Right forelimb (tissue), 1 donor: ENCODE measurements at places on chromosomes 12 and 14.

GRCh38 chr14:70366911-70367310 lies 7.4 kb upstream of the COX16 start:
- no peak for DNase-seq

DNA sequence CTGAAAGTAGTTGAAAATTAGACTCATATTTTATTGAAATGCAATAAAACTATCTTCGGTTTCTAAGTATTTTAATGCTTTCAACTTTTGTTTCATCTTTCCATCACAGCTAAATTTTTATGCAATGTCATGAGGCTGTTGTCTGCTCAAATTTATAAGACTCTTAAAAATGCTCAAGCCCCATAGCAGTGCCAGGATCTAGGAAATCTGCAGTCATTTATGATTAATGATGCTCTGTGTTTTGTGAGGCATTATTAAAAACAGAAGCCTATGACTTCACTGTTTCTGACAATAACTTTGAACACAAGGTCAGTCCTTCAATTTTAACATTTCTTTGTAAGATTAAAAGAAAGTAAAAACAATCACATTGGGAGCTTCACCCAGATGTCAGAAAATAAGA lies 112.5 kb downstream of the ALX1 start:
- no peak for DNase-seq

- DNase-seq = peak; percentile 81
Measured at GRCh38 chr14:94769391-94770250, at the start of gene GSC. Gene GSC (minus strand): TSS chr14:94770113. CDS start chr14:94770015, 98 bp downstream.

GRCh38 chr14:55228261-55228660 lies 36.9 kb upstream of the DLGAP5 start:
- no peak for DNase-seq

DNA sequence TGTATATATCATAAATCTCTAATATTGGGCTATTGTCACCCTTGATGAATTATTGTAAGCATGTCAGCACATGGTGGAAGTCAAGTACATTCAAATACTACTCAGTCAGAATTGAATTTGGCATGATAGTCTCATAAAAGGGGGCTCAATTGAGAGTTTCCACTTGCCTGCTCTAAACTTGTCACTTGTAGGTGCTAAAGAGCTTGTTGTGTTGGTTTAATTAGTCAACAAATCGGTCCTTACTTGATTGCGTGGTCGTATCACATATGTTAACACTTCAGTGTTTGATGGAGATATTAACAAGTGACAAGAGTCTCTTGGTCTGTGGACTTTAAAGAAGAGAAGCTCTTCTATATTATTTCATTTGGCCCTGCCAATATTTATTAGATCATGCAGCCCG lies 81.1 kb downstream of the NKX2-1 start:
- no peak for DNase-seq

- DNase-seq = no peak
Measured at GRCh38 chr12:104486943-104487819, 30.4 kb downstream of the CHST11 start.

DNA sequence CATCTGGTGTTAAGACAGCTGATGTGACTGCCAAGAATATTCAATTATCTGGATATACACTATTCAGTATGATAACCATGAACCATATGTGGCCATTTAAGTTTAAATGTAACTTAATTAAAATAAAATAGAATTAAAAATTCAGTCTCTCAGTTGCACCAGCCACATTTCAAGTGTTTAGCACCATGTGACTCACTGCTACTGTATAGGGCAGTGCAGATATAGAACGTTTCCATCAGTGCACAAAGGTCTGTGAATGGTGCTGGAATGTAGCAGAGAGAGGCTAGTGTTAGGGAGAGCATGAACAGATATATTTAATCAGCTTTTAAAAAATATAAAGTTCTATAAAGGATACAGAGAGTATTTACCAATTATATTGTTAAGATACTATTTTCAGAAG lies 28.7 kb downstream of the ARID4A start:
- no peak for DNase-seq

DNA sequence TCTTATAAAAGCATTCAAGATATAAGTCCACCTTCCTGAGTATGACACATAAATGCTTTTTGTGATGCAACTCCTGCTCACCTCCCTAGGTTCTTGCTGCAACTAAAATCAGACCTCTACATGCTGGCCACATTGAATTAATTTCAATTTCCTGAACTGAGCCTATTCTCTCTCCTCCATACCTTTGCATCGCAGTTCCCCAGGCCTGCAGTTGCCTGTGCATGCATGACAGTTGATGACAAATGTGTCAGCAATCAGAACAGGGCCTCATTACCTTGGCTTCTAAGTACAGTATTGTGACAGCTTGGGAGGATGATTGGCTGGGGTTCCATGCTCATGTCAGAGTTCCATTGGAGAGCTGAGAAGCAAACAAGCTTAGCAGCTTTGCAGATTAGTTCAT lies 3.9 kb upstream of the TM7SF3 start:
- no peak for DNase-seq

GRCh38 chr12:70536650-70537049 lies 100.6 kb downstream of the PTPRB start:
- no peak for DNase-seq

DNA sequence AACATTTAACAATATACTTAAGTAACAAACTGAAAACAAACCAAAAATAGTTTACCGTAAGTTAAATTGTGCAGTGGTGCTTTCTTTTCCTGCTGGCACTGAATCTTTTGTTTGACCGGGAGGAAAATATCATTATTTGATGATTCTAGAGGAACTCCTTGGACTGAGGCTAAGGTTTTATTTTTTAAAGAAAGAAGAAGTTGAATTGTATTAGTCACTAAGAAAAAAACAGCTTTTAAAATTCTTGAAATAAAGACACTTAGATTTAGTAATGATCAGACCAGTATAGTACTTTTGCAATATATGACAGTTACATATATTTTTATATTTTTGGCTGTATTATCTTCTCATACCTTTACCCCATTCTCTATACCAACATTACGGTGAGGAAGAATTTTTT lies 10.3 kb downstream of the MIS18BP1 start:
- no peak for DNase-seq

GRCh38 chr12:24750263-24750662 lies 198.6 kb downstream of the BCAT1 start:
- DNase-seq = no peak

DNA sequence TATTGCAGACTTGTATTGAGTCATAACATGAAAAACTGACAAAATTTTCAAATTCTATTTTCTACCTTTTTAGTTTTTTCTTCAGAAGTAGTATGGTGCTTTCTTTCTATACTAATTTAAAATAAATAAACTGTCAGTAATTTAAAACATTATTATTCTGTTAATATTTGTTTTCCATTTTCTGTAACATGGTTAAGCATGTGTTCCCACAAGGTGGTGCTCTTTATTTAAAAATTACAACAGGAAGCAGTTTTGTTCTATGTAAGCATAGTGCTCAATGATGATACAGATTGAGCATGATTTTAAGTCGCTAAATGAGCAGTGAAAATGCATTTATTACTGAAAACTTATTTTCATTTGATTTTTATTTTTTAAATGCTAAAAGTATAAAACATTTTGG lies 114.6 kb downstream of the PPFIA2 start:
- no peak for DNase-seq

DNA sequence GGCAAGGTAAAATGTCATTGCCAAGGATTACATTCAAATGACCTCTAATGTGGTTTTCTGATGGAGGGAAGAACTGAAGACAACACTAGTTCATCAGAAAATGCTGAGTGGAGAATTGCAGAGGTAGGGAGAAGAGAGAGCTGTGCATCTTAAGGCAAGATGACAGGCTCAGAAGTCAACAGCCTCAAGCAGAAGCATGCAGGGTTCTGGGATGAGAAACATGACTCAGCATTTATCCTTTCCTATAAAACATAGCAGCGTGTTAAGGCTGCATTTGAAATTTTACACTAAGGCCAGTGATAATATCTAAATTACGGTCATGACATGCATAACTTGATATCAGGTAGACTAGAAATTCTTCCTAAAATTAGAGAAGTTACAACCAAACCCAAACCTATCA lies 53.7 kb upstream of the DYRK2 start:
- no peak for DNase-seq

GRCh38 chr14:60807971-60808370 lies 73.4 kb downstream of the MNAT1 start:
- no peak for DNase-seq

DNA sequence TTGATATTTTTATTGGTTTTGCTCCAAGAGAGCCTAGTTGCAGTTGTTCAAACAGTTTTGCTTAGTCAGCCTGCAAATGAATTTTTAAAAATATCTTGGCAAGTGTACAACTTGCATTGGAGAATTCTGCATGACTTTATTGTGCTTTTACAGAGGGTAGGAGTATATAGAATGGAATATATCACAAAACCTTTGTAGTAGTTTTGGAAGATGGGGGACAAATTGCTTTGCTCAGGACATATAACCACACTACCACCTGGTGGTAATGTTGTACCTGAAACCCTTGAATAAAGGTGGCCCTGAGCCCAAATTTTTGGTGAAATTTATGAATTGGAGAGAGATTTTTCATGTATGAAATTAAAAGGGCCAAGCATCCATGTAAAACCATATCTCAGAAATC lies 645.2 kb downstream of the MED13L start:
- no peak for DNase-seq

DNA sequence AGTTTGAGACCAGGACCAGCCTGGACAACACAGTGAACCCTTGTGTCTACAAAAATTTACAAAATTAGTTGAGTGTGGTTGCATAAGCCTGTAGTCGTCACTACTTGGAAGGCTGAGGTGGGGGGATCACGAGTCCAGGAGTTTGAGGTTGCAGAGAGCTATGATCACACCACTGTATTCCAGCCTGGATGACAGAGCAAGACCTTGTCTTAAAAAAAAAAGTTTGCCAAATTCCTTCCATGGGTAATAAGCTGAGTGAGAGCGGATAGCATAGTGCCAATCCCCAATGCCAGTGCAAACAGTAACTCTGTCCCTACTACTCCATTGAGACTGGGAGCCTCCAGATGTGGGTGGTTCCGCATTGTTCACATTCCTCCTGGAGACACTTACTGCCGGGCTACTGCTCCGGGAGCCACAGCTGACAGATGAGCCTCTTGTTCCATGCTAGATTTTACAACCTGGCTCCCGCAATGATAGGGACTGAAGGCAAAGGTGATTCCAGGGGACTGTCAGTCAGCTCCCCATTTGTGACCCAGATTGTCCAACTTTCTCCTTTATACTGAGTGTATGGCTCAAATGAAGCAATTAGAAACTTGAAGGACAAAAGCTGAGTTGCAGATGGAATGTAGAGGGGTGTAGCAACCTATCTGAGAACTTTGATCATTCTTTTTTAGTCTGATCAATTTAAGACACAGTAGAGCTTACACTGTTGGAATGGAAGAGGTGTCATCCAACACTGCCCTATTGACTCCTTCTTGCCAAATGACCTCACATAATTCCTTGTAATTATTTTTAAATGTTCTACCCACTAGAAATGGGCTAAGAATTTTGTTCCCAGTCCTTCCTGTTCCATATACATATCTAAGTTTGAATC lies 13.4 kb upstream of the FRMD6 start:
- no peak for DNase-seq

GRCh38 chr14:21029917-21030316 lies at the start of gene TPPP2:
Gene TPPP2 (plus strand): TSS chr14:21030217. CDS start chr14:21030582, 365 bp downstream.
- peak; percentile 2 for DNase-seq

GRCh38 chr12:107894589-107894988 lies 120.1 kb downstream of the ASCL4 start:
- no peak for DNase-seq

DNA sequence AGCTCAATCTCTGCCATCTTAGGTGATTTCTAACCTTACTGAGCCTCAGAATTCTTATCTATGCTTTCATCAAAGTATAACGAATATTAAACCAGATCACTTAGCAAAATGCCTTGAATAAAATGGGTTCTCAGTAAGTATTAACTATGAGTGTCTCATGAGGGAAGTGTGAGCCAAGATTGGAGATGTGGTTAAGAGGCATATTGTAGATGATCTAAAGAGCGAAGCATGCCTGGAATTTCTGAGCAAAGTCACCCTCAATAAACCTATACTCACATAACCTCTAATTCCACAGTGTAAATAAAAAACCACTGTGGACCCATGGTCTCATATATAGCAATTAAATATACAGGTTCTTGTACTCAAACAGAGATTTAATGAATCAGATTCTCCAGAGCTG lies 193.1 kb upstream of the FSCB start:
- no peak for DNase-seq

GRCh38 chr12:67649261-67649569 lies 670 bp downstream of the DYRK2 start:
- DNase-seq = no peak

DNA sequence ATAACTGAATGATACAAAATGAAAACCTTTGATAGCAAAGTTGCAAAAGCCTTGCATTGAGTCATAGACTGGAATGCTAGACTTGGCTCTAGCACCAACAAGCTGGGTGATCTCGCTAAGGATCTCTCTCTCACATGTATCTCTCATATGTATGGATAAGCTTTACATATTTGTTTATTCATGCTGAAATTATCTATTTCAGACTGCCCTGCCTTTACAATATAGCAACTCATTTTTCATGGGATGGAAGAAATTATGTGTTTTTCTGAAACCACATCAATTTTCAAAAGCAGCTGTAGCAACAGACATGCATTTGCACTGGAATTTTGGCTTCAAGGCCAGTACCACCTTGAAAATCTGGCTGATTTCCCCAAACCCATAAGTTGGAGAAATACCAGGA lies 11.4 kb downstream of the RERG start:
- no peak for DNase-seq

DNA sequence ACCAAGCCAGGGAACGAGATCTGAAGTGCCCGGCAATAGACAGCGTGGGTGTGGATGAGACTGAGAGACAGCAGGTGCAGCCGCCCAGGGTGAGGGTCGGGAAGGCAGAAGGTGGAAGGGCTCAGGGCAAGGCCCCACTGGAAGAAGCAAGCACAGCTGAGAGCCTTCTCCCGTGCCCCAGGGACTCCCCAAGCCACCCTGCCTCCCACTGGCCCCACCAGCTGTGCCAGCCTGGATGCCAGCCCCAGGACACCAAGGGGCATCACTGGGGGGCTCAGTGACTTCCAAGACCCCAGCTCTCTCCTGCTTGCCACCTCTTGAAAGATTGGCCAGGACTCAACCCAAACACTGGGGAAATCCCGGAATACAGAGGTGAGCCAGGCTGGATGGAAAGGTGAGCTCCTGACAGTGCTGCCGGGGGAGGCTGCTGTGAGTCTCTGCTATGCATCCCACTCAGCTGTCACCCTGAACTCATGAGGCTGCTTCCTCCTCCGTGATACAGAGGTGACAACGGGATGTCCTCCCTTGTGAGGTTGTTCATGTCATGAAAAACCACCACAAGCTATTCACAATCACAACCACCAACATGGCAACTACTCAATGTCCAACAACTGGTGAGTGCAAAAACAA lies 13.8 kb downstream of the TESC start:
- no peak for DNase-seq

DNA sequence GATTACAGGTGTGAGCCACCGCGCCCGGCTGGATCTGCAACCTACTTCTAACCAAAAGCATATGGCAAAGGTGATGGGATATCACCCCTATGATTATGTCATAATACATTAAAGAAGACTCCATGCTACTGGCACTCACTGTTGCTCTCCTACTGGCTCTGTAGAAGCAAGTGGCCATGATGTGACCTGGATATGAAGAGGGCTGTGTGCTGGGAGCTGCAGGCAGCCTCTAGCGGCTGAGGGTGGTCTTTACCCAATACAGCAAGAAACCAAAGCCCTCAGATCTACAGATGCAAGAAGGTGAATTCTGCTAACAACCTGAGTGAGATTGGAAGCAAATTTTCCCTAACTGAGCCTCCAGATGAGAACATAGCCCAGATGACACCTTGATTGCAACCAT lies 34.2 kb upstream of the TRIM9 start:
- no peak for DNase-seq
